Stimulated activated CD4-positive, alpha-beta T cell treated with anti-CD3 and anti-CD28 coated beads, Interleukin-12 subunit alpha, Interleukin-12 subunit beta, amount 100 ng/mL, for 4 hours (primary cell): ENCODE measurements at places on chromosomes 1 and 21.

- no peak for DNase-seq
Observed at GRCh38 chr1:13703558-13704490, 3.8 kb downstream of the PRDM2 start.

GRCh38 chr1:239262538-239262937, 123.8 kb upstream of the CHRM3 start:
- DNase-seq = no peak

- DNase-seq = no peak
Observed at GRCh38 chr1:179929955-179930798, 24.4 kb upstream of the CEP350 start.

GRCh38 chr1:179448437-179449149, 82.8 kb downstream of the AXDND1 start:
- DNase-seq = no peak

DNA sequence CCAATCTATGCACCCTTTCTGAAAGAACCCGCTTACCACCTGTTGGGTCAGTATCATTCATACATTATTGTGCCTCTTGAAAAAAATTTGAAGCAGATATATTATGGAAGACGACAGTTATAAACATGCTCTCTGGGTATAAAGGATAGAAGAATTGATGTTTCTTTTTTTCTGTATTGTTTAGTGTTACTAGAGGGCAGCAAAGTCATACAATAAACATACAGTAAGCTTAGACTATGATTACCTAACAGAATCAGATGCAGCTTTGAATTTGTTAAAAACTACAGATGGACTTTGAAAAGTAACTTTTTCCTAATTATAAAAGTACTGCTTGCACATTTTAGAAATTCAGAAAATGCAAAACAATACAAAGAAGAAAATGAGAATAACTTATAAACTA, 11.1 kb upstream of the PAXBP1 start:
- no peak for DNase-seq

DNA sequence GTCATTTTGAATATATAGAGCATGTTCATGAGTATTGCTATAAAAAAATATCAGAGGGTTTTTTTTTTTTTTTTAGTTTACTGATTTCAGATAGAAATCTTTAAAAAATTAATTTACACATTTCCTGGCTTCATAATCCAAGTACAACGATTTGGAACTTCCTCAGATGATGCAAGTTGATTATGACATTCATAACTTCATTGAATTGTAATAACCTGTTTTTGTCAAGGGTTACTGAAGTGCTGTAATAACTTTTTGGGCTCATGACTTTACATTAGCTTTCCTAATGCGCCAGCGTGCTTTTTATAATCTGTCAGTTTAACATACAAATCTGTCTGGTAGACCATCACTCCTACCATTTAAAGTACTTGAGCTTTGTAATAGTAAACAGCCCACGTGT, 81.3 kb downstream of the SASS6 start:
- DNase-seq = no peak

DNA sequence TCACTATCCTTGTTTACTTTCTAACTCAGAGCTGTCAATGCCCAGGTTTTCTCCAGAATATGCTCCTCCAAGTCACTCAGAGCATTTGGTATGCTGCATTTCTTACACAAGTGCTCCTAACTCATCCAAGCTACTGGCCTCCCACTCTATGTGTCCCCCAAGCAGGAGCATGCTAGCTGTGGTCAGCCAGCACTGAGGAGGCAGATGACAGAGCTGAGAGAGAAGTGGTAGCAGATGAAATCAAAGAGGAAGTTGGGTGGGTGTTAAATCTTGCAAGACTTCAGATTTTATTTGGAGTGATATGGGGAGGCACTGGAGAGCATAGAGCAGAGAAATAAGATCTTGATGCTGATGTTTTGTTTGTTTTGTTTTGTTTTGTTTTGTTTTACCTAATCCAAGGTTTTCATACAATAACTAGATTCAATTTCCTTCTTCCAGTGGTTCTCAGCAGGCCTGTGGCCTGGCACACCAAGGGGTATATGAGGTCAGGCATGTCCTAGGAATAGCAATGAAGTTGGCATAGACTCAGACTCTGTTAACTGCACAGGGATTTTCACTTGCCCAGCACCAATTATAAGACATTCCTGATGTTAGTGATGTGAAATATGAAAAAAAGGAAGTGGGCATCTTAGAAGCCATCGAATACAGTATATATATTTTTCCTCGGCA, 3.1 kb upstream of the PGBD5 start:
- no peak for DNase-seq

DNA sequence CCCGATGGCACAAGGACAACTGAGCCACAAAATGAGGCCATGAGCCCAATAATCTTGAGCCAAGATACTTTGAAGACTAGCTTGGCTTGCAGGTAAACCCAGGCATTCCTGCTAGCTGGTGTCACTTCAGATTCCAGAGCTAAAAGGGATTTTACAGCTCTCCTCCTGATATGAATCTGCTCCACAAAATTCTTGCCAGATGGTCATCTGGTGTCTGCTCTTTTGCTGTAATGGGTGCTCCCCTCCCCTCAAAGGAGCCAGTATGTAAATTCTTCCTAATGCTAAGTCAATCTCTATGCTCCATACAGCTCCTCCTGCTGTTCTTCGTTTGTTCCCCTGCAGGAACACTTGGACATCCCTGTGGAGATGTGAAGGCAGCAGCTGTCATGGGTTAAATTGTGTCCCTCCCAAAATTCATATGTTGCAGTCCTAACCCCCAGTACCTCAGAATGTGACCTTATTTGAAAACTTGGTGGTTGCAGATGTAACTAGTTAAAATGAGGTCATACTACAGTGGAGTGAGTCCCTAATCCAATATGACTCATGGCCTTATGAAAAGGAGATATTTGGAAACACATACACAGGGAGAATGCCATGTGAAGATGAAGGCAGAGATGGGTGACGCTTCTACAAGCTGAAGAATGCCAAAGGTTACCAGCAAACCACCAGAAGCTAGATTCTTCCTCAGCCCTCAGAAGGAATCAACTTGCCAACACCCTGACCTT, 180.6 kb upstream of the PALMD start:
- no peak for DNase-seq

GRCh38 chr1:159957824-159958268, 3.8 kb upstream of the SLAMF9 start:
- DNase-seq = no peak

DNA sequence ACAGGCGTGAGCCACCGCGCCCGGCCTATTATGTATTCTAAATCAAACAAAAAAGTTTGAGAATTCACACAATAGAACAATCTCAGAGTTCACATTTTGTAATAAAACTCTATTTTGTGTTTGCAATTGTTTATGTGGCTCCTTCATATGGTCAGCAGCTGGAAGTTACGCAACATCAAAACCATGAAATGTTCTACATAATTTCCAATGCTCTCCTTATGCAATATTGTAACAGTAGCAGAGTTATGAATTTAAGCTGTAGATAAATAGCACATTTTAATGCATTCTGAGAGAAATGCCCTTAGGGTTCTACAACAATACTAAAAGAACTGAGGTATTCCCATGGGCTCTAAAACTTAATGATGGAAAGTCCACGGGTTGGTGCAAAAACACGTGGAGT, 62.3 kb upstream of the COL11A1 start:
- DNase-seq = no peak

- DNase-seq = no peak
Observed at GRCh38 chr1:114746450-114747121, 11.2 kb downstream of the CSDE1 start.

GRCh38 chr1:110134050-110134595, 16.2 kb upstream of the SLC6A17 start:
- DNase-seq = no peak

DNA sequence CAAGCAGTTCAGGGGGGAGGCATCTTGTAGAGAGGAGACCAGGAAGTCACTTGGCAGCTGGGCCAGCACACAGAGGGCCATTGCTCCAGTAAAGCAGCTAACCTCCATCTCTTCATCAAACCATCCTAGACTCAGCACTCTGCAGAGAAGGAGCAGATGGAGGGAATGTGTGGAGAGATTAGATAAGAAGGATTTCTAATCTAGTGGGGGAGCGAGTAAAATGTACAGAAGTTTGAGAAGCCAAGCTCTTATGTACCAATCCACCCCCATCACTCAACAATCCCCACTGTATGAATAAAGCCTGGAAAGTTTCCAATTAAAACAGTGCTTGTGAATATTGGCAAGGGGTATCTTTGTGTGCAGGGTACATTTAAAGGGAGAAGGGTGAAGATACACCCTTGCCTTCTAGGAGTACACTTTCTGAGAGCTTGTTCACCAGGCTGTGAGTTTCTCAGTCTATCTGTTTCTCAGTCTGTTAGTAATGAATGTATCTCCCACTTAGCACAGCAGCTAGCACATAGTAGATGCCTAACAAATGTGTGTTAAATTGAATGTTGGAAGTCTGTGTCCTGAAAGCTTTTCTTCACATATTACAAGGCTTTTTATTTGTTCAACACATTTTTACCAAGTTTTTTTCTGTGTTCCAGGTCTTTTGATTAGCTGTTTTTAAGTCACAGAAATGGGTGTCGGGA, 142.7 kb upstream of the UBE2U start:
- no peak for DNase-seq

- DNase-seq = no peak
Observed at GRCh38 chr1:175873290-175873935, 130.0 kb upstream of the TNR start.

GRCh38 chr1:22001409-22001808, at the start of gene CELA3A:
Gene CELA3A, plus strand, starts transcription at chr1:22001657. Its CDS starts 18 bp downstream, at chr1:22001675.
- no peak for DNase-seq

DNA sequence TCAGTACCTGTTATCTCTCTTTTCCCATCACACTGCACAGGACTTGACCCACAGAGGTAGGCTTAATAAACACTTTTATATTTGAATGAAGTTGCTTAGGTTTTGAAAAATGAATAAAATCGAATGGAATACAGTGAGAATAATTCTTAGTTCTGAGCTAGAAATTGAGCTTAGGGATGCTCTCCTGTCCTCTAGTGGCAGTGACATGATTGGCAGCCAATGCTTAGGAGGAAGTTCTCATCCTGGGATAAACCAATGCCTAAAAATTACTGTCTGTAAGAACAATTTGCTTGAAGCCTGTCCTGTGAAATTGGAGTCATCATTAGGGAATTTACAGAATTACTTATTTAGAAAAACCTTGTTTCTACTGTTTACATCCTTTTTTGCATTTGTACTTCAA, 21.3 kb upstream of the CYP4X1 start:
- no peak for DNase-seq

GRCh38 chr1:33388805-33389771, 41.8 kb downstream of the PHC2 start:
- DNase-seq = no peak

DNA sequence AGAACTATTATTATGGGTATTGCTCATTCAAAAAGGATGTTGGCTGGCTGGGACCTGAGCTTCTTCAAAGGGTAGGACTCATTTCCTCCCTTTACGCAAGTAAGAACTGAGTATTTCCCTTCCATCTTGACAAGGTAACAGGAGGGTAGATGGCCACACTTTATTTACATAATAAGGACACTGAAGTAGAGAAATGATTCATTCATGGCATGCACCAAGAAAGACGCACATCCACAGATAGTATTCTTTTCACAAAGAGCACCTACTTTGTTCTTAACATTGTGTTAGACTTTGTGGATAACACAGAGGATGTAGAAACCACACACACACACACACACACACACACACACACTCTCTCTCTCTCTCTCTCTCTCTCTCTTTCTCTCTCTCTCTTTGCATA, 82.9 kb downstream of the FAM78B start:
- DNase-seq = no peak

DNA sequence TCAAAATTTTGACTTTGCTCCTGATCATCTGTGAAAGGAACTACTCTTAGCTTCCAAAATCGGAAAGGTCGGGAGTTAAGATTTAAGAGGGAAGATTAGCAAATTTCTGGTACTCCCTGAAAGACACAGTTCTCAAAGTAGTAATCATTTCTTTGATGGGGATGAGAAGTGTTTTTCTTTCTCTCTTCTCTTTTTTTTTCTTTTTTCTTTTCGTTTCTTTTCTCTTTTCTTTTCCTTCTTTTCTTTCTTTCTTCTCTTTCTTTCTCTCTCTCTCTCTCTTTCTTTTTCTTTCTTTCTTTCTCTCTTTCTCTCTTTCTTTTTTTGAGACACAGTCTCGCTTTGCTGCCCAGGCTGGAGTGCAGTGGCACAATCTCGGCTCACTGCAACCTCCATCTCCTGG, 5.1 kb upstream of the RAB29 start:
- DNase-seq = no peak

DNA sequence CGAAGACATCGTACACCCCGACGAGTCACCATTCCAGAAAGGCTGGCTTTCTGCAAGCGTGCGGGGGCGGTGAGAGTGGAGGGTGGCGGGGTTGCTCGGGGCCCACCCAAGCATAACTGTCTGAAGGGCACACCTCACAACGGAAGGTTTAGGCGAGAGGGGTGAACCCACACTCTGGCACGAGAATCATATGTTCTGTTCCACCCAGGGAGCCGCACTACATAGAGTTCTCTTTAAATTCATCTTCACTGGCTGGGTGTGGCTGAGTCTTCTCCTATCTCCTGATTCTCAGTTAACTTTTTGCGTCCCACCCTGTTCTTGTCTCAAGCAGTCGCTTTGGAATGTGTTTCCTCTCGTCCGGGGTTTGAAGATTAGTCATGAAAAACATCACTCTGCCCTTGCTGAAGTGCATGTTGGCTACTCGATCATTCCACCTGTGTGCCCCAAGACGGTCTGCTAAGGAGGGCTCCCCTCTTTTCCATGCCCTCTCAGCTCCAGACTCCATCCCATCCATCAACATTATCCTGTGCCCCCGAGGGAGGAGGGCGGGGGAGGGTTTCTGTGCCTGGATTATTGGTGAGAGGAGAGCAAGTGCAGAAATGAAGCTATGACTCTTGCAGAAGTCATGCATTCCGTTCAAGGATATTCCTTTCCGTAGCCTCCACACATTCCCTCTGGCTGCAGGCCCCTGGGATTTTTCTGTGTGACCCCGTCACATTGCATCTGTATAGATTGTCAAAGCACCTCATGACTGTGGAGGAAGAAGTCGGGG, 53.5 kb upstream of the CD34 start:
- no peak for DNase-seq

GRCh38 chr1:44543064-44543744, 131.1 kb downstream of the TMEM53 start:
- no peak for DNase-seq
